ENCODE measurements at places on chromosomes 13 and 19.
A peak's percentile ranks its signal among the peaks of the same experiment; 100 is the strongest.

DNA sequence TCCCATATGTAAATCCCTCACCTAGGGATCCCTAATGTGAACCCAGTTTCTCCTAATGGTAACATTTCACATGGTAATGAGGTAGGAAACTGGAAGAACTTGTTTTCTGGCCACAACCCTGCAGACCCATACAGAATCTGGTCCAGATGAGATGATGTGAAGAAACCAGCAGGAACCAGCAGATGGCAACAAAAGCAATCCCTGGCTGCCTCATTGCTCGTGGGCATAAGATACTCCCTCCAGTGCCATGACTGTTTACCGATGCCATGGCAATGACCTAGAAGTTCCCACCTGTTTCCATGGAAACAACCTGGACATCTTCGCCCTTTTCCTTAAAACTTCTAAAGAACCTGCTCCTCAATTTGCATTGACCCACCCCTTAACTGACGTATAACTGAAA is 1.4 kb upstream of the CD209 start:
- no peak for DNase-seq

GRCh38 chr19:34023381-34023780 is 148.9 kb upstream of the LSM14A start:
- DNase-seq: no peak

DNA sequence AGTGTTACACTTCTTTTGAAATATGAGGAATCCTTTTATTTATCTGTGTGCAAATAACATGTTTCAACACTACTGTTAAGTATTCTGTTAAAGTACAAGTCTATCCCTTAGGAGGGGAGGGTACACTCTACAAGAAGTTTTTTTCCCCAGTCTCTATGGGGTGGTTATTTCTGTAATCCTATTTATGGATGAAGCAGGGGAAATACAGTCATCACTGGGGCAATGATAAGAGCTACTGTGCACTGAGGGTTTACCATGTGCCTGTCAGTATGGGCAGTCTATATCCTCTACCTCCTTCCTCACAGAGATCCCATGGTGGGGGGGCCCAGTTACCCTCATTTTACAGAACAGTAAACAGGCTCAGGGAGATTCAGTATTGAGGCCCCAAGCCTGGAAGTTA is 16.6 kb upstream of the TRIM13 start:
- no peak for DNase-seq

DNA sequence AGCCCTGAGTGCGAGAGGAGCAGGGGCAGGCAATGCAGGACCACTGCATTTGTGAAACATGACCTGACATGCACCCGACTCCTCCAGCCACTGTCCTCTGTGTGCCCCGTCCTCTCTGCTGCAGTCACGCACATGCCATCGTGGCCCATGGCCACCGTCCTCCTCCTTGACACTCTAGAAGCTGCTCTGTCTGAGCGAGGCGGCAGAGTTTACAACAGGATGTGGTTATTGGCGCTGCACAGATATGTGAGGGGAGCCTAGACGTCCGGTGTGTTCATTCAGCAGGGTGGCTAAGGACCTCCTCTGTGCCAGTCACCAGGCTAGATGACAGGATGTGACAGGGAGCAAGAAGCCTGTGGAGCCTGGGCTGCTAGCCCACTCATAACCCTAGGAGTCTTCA is 277.8 kb downstream of the FOXO1 start:
- peak; percentile 72 for DNase-seq

DNA sequence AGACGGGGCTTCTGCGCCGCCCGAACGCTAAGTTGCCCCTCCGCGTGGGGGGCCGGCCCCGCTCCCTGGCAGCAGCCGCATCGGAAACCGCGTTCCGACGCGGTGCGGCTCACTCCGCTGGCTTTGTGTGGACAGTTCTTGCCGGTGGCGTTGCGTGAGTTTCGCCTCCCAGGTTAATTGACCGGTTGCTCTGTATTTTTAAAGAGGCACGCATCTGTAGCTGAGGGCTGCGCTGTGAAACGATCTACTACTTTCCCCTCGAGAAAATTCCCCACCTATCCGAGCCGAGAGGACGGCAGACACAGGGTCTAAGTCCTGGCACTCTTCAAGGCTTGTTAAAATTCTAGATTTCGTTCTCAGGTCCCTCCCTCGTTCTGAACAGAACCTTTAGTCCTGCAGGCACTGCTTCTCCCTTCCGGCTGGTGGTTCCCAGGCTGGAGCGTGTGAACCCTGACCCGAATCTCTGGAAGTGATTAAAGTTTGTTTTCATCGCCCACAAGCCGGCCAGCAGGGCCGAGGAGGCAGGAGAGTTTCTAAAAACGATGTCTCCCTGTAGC is 933 bp downstream of the ARHGEF7 start:
- DNase-seq: no peak

- peak; percentile 7 for DNase-seq
Observed at GRCh38 chr13:94129490-94129894, 350.0 kb downstream of the DCT start.

GRCh38 chr19:35360880-35361420 is 2.7 kb downstream of the FFAR3 start:
- no peak for DNase-seq

GRCh38 chr19:8253678-8254077 is 44.5 kb downstream of the CERS4 start:
- DNase-seq: no peak

DNA sequence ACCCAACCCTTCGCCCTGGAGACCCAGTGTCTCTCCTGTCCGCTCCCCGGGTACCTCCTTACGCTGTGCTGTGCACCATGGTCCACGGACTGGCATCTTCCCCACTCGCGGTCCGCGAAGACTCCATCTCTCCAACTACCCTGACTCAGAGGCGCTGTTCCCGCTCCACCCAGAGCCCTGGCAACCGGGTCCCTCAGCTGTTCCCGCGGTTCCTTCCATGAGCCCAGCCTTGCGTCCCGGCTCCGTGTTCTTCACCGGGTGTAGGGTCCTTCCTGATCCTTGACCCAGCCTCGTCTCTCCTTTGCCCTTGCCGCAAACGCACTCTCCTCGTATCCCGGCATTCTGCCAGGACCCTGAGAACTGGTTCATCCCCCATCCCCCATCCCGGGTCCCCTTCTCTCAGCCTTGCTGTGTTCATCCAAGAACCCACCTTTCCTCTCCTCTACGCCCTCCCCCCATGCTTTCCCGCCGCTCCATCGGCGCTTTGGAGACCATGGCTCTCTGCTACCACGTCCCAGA is 664 bp downstream of the ICAM5 start:
- DNase-seq: no peak

DNA sequence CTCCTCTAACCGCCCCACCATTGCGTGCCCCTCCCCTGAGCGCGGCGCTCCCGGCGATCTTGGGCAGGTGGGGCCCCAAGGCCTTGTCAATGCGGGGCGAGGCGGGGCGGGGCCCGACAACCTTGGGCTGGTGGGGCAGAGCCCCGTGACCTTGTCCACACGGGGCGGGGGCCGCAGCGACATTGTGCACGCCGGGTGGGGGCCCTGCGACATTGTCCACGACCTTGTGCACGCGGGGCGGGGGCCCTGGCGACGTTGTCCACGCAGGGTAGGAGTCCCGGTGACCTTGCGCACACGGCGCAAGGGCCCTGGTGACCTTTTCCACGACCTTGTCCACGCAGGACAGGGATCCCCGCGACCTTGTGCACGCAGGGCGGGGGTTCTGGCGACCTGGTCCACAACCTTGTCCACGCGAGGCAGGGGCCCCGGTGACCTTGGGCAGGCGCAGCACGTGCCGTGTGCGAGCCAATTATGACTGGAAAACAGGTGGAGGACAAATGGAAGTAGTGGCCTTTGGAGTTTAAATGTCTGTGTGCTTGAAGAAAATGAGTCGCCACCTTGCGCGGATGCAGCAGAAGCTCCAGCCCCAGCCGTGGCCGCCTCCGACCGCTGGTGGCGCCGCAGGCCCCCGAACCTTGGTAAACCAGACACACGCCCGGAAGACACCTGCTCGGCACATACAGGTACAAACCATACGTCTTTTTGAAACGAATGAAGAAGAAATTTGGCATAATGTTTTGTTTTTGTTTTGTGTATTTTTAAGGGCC is 62.6 kb downstream of the LATS2 start:
- DNase-seq: no peak

DNA sequence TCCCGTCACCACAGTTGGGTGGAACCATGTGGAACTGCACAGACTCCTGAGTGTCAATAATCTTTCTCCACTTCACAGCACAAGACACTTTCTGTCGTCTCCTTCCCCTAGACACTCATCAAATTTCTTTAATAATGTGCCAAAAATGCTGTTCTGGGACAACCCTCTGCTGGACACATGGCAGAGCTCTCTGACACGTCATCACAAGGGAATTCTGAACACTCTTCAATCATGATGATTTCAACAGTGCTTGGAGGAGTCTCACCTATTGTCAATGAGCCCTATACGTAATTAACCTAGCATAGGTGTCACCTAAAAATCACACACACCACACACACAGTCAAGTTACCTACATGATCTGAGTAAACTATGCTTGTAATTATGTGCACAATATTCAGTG is 141.3 kb downstream of the STOML3 start:
- no peak for DNase-seq

DNA sequence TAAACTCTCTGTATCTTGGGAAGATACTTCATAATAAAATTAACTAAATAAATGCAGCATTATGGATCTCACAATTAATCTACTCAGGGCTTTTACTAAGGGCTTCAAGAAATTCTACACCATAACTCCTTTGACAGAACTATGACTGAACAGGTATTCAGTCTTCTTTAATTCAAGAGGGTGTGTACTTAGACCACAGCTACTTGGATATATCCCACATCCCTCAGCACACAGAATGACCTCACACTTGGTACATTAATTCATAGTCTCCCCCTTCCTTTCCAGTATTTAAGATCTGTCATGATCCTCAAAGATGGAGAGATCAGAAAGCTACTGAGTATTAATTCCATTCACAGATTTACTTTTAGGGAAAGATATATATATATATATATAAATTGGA is 11.6 kb downstream of the DIAPH3 start:
- no peak for DNase-seq

DNA sequence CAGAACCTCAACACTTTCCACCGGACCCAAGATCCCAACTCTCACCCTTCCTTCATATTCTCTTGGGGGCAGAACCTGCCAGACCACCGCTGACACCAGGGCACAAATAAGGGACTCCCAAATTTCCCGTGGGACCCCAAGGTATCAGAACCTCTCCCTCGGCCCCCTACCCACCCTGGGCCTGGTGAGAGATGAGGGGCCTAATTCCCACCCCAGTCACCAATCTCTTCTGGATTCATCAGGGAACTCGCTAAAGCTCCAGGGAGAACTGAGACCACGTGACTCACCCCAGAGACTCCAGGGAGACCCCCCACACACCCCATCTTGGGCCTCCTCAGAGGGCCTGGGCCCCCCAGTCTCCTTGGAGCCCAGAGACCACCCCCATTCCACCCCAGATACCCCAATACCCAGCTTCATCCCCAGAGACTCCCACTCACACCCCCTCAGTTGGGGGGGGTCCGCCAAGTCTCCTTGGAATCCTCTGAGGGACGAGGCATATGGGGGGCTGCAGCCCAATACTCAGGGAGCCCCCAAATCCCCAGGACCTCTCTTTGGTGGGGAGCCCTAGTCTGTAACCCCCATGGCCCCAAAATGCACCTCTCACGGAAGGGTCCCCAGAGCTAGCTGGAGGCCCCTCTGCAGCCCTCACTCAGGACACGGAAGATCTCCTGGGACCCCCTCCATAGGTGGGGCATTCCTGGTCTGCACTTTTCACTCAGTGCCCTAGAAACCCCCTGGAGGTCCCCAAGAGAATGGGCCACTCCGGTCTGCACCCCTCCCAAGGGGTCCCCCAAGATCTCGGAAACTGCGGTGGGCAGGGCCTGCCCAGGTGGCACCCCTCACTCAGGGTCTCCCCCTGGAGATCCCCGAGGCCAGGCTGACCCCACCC is 1.6 kb downstream of the LMNB2 start:
- DNase-seq: no peak

DNA sequence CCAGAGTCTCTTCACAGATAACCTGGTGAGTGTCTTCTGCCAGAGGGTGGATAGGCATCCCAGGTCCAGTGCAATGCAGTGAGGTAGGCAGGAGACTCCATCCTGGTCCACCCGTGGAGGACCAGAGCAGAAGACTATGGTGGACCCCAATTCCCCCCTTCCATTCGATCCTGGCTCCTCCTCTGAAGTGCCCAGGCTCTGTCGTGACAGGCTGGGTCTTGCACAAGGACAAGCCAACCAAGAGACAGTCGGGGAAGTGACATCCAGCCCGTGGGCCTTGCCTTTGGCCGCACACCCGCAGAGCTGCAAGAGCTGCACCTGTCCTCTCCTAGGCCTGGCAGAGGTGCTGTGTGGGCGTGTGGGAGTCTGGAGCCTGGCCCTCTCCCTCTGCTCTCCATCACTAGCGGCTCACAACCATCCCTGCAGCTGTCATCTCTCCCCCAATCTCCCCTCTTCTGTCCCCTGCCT is 3.1 kb downstream of the ZNF784 start:
- no peak for DNase-seq

- no peak for DNase-seq
Observed at GRCh38 chr13:112168761-112169160, 101.8 kb downstream of the SOX1 start.

GRCh38 chr19:41530184-41530534 is 45.8 kb upstream of the CEACAM21 start:
- no peak for DNase-seq

DNA sequence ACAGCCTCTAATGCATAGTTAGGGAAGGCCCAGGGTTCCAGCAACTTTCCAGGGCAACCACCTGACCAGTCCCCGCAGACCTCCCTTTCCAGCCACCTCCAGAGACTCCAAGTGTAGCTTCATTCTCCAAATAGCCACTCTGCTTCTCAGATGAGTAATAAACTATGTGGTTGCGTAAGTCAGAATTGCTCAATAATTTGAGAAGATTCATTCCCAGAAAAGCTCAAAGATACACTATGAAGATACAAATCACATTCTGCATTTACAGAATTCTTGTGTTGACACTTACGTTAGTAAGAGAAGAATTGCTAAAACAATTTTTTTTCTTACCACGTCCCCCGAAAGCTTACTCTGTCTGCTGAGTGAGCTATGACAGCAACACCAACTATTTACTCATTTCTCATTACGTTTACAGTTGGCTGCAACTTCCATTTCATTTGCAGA is 8.2 kb upstream of the LATS2 start:
- DNase-seq: no peak

DNA sequence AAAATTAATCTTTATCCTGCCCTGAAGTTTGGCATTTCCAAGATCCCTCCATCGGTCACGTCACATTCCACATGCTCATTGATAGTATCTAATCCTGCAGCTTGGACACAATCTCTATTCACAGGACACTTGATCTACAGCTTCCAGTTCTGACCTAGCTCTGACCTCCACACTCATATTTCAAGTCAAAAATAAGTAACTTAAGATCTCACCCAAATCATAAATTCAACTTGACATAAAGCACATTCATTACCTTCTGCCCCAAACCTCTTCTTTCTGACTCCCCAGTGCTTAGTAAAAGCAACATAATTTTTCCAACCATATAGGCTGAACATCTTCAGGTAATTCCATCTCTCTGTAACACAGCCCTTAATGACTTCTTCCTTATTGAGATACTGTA is 880.2 kb downstream of the PCDH9 start:
- no peak for DNase-seq

- DNase-seq: no peak
Observed at GRCh38 chr13:66551128-66551527, 679.0 kb downstream of the PCDH9 start.

Measured in activated naive CD8-positive, alpha-beta T cell treated with anti-CD3 and anti-CD28 coated beads, Interleukin-2, amount 50 U/mL, for 24 hours (primary cell).